ENCODE measurements at places on chromosomes 11 and 22.

GRCh38 chr11:2796091-2796490 lies 89.5 kb downstream of the CDKN1C start:
- DNase-seq, result no peak

DNA sequence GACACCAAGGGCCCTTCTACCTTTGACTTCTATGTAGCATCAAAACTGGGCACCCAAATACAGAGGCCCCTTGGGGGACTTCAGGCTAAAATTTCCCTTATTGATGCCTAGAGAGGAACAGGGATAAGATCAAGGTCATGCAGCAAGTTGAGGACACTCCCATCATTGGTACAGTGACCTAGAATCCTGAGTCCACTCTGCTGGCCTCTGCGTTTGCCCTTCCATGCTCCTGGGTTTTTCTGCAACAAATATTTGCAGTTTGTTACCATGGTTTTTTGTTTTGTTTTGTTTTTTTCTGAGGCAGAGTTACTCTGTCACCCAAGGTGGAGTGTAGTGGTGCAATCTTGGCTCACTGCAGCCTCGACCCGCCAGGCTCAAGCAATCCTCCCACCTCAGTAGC lies 64.2 kb downstream of the THAP12 start:
- DNase-seq, result no peak

- no peak for DNase-seq
Observed at GRCh38 chr11:128686745-128687177, 7.1 kb upstream of the FLI1 start.

DNA sequence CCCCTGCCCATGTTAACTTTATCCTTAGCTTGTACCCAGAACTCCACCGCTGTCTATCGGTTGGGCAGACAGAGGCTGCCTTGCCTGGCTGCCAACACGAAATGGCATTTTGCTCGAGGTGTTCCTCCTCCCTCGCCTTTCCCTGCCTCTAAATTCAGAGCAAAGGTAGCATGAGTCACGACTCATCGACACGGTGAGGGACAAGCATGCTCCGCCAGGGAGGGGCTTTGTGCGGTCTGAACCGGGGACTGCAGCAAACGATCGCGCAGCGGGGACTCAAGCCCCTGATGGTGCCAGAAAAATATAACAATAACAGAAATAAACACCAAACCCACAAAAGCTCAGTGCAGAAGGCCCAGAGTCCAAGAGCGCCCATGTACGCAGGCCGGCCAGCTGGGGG lies 52.3 kb downstream of the RTL6 start:
- DNase-seq, result no peak

DNA sequence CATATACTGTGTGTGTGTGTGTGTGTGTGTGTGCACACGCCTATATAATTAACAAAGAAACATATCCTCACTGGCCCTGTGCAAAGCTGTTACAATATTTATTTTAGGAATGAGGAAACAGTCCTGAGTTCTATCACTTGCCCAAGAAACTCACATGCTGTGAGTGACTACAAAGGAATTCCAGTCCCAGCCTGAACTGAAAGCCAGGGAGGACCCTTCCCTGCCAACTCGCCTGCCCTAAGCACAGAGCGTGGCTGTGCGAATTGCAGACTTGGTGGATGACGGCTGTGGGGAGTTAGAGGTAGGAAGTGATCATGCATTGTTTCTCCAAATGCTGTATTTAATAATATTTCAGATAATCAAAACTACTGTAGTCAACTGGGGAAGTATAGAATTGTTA lies 26.4 kb upstream of the CD5 start:
- no peak for DNase-seq
